Astrocyte (in vitro differentiated cells and primary cell): ENCODE measurements at places on chromosomes 2 and 18. TPM values are rescaled to one million over a fixed set of nuclear protein-coding genes. Genes with fewer than 3 reads are reported as not detected.

FLACC1 gene
- total RNA-seq, result 1.7 and 2.2 TPM in 2 replicates

KIDINS220 gene
- 47.8 and 50.3 TPM in 2 replicates for total RNA-seq

DNA sequence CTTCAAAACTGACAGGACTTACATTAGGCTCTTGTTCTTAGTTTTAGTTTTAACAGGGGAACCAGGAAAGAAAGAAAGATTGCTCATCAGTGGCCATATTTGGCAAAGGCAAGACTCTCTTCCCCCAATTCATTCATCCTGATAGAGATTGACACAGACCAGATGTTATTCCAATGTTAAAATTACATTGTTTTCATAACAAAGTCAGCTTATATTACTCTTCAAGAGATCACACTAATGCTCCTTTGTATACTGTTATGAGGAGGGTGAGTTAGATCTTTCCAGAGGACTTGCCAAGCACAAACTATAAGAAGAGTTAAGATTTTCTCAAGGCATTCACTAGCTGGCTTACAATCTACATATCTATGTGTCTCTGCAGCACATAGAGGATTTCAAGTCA is 252.1 kb downstream of the SLC8A1 start:
- no peak overlapping the region for H3K4me3 ChIP-seq
- H3K36me3 ChIP-seq, result no peaks in the 10 kb centered on the region
- H3K27me3 ChIP-seq, result no peaks in the 10 kb centered on the region

GRCh38 chr2:229825476-229825875 is 96.3 kb downstream of the TRIP12 start:
- DNase-seq, result no peak
- no peaks in the 10 kb centered on the region for H3K4me1 ChIP-seq
- no peak overlapping the region for H3K27ac ChIP-seq
- no peaks in the 10 kb centered on the region for H3K27me3 ChIP-seq
- H3K36me3 ChIP-seq, result peaks cover 29% of the 10 kb centered on the region

GRCh38 chr2:30193104-30193681 is 38.1 kb upstream of the LBH start:
- no peaks in the 10 kb centered on the region for H3K36me3 ChIP-seq
- no peak overlapping the region for H3K27ac ChIP-seq
- H3K4me3 ChIP-seq, result no peak overlapping the region
- no peak for DNase-seq
- H3K4me1 ChIP-seq, result no peaks in the 10 kb centered on the region

- H3K4me1 ChIP-seq, result peaks cover 6% of the 10 kb centered on the region
- DNase-seq, result no peak
- H3K27me3 ChIP-seq, result no peaks in the 10 kb centered on the region
- no peak overlapping the region for H3K4me3 ChIP-seq
- no peaks in the 10 kb centered on the region for H3K36me3 ChIP-seq
- H3K27ac ChIP-seq, result no peak overlapping the region
Measured at GRCh38 chr18:2884706-2885285, 38.0 kb downstream of the EMILIN2 start.

DNA sequence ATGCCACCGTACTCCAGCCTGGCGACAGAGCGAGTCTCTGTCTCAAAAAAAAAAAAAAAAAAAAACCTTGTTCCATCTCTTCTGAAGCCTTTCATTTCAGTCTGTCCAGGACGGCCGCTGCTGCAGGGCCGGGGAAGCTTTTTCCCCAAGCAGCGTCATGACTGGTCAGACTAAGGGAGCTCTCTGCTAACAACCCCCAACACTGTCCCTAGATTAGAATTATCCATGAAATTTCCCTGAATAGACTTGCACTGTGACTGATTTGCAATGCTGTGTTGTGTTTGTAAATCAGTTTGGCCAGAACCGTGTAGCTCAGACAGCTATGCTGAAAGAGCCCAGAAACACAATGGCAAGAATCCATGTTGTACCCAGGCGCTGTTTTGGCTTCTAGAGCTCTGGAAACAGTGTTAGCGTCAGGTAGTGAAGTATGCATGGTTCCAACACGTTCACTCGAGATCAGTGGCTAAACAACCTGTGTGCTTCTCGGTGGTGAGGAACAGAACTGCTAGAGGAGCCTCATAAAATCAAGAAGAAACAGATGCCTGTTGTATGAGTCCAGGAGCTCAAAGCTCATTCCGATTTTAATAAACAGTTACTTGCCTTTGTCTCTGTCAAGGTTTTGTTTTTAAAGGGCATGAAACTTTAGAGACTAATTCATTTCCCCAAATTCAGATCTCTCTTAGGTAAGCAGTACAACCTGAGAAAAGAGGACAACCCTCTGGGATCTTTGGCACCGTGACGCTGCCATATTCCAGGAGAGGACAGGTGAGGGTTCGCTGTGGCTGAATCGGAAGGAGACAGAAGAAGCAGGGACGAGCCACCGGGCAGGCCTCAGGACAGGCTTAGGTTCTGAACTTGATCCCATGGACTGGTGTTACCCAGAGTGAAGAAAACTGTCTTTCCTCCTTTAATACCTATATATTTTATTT is 43.5 kb downstream of the GORASP2 start:
- H3K27ac ChIP-seq, result no peak overlapping the region
- H3K4me1 ChIP-seq, result peaks cover 9% of the 10 kb centered on the region
- peak overlapping the region; percentile 51 for H3K4me3 ChIP-seq
- peaks cover 3% of the 10 kb centered on the region for H3K36me3 ChIP-seq
- DNase-seq, result no peak

DNA sequence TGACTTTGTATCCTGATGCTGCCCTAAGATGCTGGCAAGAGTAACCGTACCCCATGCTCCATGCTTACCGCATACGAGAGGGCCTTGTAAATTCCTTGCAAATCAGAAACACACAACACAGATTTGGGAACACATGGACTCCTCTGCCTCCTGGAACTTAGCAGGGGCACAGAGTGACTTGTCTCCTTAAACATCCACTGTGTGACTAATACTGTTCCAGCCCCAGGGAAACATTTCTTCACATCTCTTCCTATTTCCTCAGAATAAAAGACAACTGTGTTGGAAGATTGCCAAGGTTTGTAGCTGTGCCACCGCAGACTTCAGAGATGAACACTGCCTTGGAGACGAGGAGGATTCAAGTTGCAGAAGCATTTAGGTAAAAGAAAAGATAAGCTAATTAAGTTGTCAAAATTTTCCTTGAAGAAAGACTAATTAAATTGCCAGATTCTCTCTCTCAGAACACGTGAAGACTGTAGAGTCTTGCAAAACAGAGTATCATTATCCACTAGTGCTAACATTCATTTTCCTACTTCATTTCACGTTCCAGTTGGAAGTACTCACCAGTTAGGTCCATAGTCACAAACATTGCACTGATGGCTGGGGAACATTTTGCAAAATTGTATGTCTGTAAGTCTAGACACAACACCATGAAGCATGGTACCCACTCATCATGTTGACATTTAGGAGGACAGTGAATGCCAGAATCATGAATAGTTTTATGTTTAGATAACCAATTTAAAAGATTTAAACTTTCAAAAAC is 188.8 kb downstream of the TSN start:
- H3K27ac ChIP-seq, result no peak overlapping the region
- H3K36me3 ChIP-seq, result no peaks in the 10 kb centered on the region
- peak; percentile 25 for DNase-seq
- no peaks in the 10 kb centered on the region for H3K27me3 ChIP-seq
- peaks cover 7% of the 10 kb centered on the region for H3K4me1 ChIP-seq

DNA sequence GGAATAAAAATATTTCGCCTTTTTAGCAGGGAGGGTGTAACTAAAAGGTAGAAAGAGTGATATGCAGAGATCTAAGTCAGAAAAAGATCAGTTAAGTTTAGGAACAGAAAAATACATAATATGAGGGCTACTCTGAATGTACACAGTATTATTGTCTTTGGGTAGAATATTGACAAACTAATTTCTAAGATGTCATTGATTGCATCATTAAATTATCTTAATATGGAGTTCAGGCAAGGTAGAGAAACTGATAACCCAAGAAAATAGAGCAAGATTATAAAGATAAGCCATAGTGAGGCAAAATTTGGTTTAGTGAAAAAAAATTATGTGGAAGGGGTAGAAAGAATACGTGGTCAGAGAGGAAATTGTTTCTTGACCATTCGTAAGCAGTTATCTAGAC is 629.0 kb upstream of the NXPH2 start:
- H3K27ac ChIP-seq, result no peak overlapping the region
- no peaks in the 10 kb centered on the region for H3K27me3 ChIP-seq
- no peaks in the 10 kb centered on the region for H3K36me3 ChIP-seq
- no peak for DNase-seq
